Activated T-cell treated with anti-CD3 and anti-CD28 coated beads for 1 hour (primary cell): ENCODE measurements at places on chromosomes 13 and 19.

- DNase-seq: no peak
These were observed 1052.0 kb downstream of the DIAPH3 start for GRCh38 chr13:59111751-59112171.

- DNase-seq: no peak
These were observed 967.4 kb downstream of the EFNB2 start for GRCh38 chr13:105567951-105568525.

GRCh38 chr19:42596391-42597072 lies 1.8 kb upstream of the CEACAM8 start:
- peak; percentile 20 for DNase-seq

GRCh38 chr19:40265763-40266099 lies 19.4 kb downstream of the AKT2 start:
- no peak for DNase-seq

DNA sequence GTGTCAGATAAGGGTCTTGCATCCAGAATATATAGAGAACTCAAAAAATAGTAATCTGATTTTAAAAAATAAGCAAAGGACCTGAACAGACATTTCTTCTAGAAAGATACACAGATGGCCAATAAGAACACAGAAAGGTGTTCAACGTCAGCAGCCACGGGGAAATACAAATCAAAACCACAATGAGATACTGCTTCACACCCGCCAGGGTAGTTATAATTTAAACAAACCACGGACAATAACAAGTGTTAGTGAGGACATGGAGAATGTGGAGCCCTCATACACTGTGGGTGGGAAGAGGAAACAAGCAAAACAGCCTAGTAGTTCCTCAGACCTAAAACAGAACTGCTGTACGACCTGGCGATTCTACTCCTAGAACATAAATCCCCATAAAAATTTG lies 26.7 kb upstream of the NAPA start:
- no peak for DNase-seq
